Activated CD4-positive, CD25-positive, alpha-beta regulatory T cell treated with anti-CD3 and anti-CD28 coated beads, Interleukin-2, amount 50 U/mL, for 16 hours (primary cell): ENCODE measurements at places on chromosomes 1 and 21.

DNA sequence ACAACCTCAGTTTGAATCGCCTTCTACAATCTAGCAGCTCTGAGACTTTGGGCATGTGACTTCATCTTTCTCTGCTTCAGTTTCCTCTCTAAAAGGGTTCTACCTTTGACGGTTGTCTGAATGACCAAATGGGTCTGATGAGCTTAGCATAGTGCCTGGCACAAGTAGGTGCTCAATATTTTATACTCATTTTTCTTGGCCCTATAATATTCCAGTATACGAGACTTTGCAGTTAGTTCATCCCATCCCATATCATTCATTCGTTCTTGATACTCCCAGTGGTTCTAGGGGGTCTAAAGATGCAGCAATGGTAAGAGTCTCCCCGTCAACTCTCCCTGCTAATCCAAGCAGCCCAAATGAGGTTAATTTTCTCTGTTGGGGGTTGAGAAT, 67.6 kb downstream of the ALPL start:
- no peak for DNase-seq

DNA sequence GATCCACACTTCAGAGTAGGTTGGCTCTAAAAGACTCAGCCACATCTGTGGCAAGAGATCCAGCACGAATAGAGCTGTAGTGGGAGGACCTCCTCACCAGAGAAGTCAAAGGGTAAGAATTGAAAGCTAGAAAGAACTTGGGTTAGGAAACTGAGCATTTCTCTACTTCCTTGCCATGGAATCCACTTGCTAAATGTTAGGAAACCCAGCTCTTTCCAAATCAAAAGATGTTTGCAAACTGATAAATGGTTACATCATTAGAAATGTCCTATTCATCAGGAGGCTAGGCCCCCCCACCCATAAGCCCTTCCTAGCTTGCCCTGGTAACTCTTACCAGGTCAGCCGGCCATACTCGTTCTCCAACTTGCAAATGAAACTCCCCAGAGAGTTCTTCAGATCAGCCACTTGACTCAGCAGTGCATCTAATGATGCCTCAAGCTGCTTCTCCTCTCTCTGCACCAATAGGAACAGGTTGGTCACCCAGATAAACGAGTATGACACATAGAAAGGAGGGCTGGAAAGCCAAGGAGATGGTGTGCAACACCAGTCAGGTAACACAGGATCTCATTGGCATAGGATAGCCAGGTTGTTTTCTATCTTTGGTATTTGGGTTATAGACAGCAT, 1.5 kb downstream of the MED8 start:
- no peak for DNase-seq

- no peak for DNase-seq
Measured at GRCh38 chr1:210440081-210440480, 111.4 kb downstream of the HHAT start.

- DNase-seq, result no peak
Measured at GRCh38 chr1:227343727-227344551, 25.6 kb upstream of the CDC42BPA start.

DNA sequence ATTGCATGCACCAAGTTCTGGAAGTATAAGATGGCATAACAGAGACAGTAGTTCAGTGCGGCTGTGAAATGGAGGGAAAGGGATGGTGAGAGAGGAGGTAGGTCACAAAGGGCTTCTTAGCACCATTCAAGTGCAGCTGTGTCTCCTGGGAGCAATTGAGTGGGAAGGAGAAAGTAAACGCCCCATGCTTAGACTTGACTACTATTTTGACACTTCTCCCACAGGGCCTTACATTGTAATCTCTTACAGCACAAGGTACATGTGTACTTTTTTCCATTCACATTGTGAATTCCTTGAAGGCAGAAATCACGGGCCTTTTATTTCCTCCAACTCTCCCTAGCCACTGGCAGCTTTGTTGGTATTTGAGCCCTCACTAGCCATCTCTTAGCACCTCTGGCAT, 239.6 kb upstream of the FOXD3 start:
- DNase-seq, result no peak
